GM23248 (cell line): ENCODE measurements at places on chromosomes 1 and 21.

GRCh38 chr1:179303200-179303785 is 9.7 kb downstream of the SOAT1 start:
- no peaks in the 10 kb centered on the region for H3K4me1 ChIP-seq
- H3K27me3 ChIP-seq = no peaks in the 10 kb centered on the region
- no peak for DNase-seq
- no peak overlapping the region for H3K4me3 ChIP-seq
- H3K36me3 ChIP-seq = peaks cover 6% of the 10 kb centered on the region

DNA sequence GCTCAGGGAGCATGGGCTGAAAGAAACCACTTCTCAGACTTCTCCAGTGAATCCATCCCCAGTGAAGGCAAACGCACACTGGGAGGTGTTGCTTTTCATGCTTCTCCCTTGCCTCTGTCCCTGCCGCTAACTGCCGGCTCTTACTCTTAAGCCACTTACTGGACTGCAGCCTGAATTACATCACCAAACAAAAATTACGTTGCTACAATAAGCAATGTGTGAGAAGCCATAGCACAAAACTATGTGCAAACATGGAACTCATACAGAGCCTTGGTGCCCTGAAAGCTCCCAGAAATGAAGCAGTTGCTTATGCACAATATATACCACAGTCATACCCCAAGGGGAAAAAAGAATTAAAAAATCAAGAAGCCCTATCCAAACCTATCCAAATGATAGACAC is 375.2 kb downstream of the KCNH1 start:
- H3K27ac ChIP-seq = no peak overlapping the region
- H3K27me3 ChIP-seq = no peaks in the 10 kb centered on the region
- no peak for DNase-seq
- H3K36me3 ChIP-seq = no peaks in the 10 kb centered on the region
- no peaks in the 10 kb centered on the region for H3K4me1 ChIP-seq

- H3K27me3 ChIP-seq = no peaks in the 10 kb centered on the region
- H3K36me3 ChIP-seq = peaks cover 14% of the 10 kb centered on the region; the same call in 1 of the 2 replicates
- H3K4me1 ChIP-seq = no peaks in the 10 kb centered on the region
- no peak overlapping the region for H3K27ac ChIP-seq
- DNase-seq = no peak
Observed at GRCh38 chr21:46421756-46422555, 36.7 kb upstream of the DIP2A start.

- no peaks in the 10 kb centered on the region; the same call in 1 of the 2 replicates for H3K4me1 ChIP-seq
- no peak overlapping the region for H3K4me3 ChIP-seq
- no peaks in the 10 kb centered on the region for H3K27me3 ChIP-seq
- H3K27ac ChIP-seq = no peak overlapping the region
- H3K36me3 ChIP-seq = no peaks in the 10 kb centered on the region
- peak; percentile 13 for DNase-seq
Observed at GRCh38 chr1:180923021-180923841, 10.5 kb downstream of the KIAA1614 start.
